Vagina (tissue), 2 donors: ENCODE measurements at places on chromosomes 4 and X.

- no peak for DNase-seq
Observed at GRCh38 chr4:15194520-15194919, 192.2 kb downstream of the CPEB2 start.

DNA sequence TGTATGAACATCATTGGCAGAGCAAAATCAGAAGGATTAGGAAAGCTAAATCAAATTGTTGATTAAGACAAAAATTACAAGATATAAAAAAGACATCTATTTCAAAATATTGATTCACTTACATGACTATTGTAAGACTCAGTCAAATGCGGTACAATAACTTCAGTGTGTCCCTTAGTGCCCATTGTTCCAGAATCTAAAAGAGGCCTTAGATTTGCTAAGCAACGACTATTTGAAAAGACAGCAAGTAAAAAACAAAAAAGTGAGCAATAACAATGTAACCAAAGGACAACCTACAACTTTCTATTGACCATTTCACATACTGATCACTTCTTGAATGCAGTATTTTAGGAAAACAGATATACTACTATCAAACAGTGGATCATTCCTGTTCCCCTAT, 65.6 kb downstream of the UBA6 start:
- DNase-seq: no peak

- no peak for DNase-seq
Observed at GRCh38 chrX:29145316-29145715, 558.1 kb downstream of the IL1RAPL1 start.

DNA sequence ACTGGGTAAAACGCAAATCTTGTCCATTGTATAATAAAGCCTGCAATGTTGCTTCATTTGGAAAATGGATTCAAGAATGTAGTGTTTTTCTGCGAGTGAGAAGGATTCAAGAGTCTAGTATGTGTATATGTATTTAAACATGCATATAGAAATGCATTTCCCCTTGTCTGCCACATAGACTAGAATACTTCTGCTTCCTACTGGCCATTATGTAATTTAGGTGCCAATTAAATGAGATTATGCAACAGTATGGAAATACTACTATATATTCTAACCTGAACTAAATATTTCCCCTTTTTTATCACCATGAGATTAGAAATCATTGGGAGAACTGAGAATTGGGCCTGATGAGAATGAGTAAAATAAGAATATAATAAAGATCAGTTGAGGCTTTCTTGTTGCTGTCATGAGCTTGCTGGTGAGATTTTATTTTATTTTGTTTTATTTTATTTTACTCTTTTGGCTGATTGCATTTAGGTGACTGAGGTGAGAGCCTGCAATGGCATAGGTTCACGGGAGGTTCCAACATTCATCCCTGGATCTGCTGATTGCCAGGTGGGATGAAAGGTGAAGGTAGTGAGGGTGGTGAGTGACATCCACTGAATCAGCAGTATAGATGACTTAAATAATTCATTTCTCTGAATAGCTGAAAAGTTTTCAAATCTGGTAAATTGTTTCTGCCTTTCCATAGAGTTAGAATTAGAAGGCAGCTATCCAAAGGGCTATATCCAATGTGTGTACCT, 95.6 kb upstream of the SLC4A4 start:
- no peak for DNase-seq

- DNase-seq: no peak
Observed at GRCh38 chr4:102447413-102447812, 53.7 kb upstream of the NFKB1 start.

- DNase-seq: no peak
Observed at GRCh38 chr4:54277691-54278090, 48.6 kb downstream of the PDGFRA start.

DNA sequence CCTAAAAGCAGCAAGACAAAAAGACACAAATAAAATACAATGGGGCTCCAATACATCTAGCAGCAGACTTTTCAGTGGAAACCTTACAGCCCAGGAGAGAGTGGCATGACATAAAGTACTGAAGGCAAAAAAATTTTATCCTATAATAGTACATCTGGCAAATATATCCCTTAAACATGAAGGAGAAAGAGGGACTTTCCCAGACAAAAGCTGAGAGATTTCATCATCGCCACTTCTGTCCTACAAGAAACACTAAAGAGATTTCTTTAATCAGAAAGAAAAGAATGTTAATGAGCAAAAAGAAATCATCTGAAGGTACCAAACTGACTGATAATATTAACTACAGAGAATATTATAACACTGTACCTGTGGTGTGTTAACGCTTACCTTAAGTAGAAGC, 86.4 kb downstream of the ANKRD17 start:
- DNase-seq: no peak

GRCh38 chrX:84188320-84188834, 378 bp upstream of the RPS6KA6 start:
- DNase-seq: no peak

DNA sequence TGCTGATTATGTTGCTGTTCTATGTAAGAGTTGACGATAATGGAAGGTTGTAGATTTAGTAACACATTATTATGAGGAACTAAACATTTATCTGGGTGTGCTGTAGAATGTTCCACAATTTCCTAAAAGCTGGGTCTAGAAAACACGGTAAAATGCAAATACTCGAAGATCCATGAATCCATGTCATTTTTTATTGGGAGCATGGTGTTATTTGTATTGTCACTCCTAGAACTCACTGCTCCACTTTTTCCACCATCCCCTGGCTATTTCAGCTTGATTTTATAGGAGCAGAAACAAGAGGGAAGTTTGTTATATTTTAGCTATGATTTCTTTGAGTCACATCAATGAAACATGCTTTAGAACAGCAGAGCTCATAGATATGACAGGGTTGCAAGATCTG, 155.0 kb upstream of the ANK2 start:
- no peak for DNase-seq

- no peak for DNase-seq
Observed at GRCh38 chr4:86942185-86942666, 7.4 kb downstream of the AFF1 start.

- DNase-seq: no peak
Observed at GRCh38 chrX:115233497-115234455, at the start of gene LRCH2. LRCH2 (minus strand) TSS chrX:115234096; CDS start chrX:115234041, 55 bp downstream.

DNA sequence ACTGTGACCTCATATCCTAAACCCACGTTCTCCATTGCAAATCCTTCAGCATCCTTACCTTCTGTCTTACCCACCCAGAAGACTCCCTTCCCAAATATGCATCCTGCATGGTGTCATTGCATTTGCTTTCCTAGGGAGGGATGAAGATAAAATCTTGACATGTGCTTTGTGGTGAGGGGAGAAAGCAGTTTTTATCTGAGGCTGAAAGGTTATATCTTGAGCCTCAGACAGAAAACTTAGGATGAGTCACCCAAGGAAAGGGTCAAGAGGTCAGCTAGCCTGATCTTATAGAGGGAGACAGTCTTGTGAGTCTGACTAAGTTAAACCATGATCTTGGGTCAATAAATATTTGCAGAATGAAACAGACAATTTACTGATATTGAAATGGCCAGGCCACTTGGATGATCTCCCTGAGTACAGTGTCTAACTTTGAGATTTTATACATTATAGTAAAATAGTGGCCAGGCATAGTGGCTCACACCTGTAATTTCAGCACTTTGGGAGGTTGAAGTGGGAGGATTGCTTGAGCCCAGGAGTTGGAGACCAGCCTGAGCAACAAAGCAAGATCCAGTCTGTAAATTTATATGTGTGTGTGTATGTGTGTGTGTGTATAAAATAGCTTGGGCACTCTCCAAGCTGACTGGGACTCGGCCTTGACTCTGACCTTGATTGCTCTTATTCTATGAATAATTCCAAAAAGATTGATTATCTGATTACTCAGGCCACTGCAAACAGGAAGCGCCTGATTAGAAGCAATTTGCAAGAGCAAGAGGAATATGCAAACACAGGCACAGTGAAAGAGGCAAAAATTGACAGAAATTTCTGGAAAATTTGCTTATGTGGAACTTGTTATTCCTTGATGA, 15.4 kb upstream of the FAM9C start:
- no peak for DNase-seq

GRCh38 chr4:86338989-86339388, 20.9 kb downstream of the MAPK10 start:
- DNase-seq: no peak

GRCh38 chr4:153222707-153223426, 18.6 kb downstream of the TRIM2 start:
- DNase-seq: no peak

- no peak for DNase-seq
Observed at GRCh38 chr4:82585690-82586435, 24.1 kb upstream of the TMEM150C start.

- DNase-seq: no peak
Observed at GRCh38 chrX:22739276-22739675, 260.5 kb upstream of the DDX53 start.

- no peak for DNase-seq
Observed at GRCh38 chr4:6941796-6942195, 32.2 kb downstream of the TBC1D14 start.

- no peak for DNase-seq
Observed at GRCh38 chr4:48681856-48682255, 98.2 kb downstream of the FRYL start.

DNA sequence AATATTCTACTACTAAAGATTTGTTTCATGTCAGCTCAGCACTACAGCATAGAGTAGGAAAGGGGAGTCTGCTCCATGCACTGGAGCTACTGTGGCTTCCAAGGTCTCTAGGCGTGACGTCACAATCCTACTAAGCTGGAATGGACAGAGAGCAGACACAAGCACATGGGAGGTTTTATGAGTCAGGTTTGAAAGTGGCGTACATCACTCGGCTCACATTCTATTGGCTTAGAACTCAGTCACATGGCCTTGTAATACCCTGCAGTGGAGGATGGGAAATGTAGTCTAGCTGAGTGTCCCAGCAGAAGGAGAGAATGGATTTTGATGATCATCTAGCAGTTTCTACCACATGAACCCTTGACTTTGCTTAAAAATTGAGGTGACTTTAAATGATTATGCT, 624.8 kb upstream of the ATOH1 start:
- no peak for DNase-seq

DNA sequence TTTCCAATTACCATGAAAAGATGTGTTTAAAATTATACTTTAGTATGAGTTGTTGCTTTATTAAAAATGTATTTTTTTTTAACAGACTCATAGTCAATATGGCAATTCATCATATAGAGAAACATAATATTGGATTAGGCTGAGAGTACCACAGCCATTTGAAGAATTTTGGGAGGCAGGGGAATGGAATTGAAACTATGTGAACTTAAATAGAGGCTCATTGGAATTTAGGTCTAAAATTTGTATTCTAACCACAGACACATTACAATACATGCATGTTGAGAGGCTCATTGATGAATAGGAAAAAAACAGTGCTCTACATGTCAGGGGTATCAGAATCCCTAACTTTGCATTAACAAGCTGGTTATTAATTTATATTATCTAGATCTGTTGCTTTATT, 269.6 kb downstream of the DKK2 start:
- no peak for DNase-seq

DNA sequence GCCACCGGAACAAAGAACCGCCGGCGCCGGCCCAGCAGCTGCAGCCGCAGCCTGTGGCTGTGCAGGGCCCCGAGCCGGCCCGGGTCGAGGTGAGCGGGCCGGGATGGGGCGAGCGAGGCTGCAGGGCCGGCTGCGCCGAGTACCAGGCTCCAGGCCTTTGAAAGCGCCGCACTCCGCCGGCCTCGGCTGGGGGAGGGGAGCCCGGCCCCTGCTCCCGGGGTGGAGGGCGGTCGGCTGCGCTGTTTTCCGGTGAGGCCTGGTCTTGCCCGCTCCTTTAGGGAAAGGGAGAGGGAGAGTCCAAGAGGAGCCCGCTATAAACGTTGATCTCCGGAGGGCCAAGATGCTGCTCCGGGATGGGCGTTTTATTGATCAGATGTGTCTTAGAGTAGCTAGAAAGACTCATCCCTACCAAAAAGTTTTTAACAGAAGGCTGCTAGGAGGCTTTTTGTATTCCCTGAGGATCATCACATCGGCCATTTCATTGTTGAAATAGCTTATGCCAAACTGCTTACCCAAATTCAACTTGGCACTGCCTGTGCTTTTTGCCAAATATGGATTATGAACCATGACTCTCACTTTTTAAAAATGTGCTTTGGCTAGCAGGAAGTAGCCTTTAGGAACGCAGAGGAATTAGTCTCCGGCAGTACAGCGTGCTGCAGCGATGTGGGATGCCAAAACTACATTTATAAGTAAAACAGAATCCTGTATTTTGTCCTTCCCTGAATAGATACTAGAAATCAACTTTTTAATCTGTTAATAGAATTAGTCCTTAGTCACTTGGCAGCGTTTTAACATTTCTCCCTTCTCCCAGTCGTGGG, 760 bp downstream of the TMEM165 start:
- no peak for DNase-seq

GRCh38 chr4:13533670-13534343, 10.5 kb downstream of the NKX3-2 start:
- no peak for DNase-seq

DNA sequence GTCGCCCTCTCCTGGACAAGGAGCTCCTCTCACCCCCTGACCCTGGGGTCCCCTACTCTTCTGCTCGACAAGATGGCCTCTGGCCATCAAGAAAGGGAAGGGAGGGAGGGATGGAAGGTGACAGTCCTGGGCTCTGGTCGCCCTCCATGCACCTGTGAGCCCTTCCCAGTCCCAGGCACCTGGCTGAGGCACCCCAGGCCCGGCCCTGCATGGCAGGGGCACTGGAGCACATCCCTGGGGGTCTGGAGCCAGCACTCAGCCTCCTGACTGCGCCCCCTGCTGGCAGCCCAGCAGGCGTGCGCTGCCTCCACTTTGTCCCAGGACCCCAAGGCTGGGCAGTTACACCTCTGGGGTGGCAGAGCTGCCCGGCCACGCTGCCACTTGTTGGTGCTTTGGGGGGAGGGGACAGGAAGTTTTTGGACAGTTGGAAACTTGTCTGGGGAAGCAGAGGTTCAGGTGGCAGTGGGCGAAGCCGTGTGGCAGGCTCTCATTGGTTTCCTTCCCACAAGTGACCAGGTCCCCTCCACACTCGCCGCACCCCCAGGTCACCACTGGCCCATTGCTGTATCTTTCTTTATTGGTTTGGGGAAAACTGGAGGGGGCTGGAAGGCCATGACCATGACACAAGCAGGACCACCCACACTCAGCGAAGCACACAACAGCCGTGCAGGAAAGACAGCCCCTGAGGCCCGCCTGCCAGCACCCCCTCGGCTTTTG, 4.3 kb downstream of the PNCK start:
- DNase-seq: no peak

GRCh38 chrX:25028726-25029125, 13.0 kb upstream of the ARX start:
- DNase-seq: no peak

- DNase-seq: no peak
Observed at GRCh38 chr4:153651116-153651515, 33.0 kb upstream of the TLR2 start.

- DNase-seq: no peak
Observed at GRCh38 chrX:130172127-130172845, 524 bp downstream of the RAB33A start.

DNA sequence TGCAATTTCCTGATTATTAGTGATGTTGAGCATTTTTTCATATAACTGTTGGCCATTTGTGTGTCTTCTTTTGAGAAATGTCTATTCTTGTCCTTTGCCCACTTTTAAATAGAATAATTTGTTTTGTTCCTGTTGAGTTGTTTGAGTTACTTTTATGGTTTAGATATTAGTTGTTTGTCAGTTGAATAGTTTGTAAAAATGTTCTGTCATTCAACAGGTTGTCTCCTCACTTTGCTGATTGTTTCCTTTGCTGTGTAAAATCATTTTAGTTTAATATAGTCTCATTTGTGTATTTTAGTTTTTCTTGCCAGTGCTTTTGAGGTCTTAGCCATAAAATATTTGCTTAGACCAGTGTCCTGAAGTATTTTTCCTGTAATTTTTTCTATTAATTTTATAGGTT, 181.8 kb upstream of the GLRA2 start:
- DNase-seq: no peak
